ENCODE measurements at places on chromosomes 5 and 9.

- DNase-seq: no peak
Measured at GRCh38 chr9:127968042-127968441, 12.7 kb downstream of the EEIG1 start.

GRCh38 chr9:107896544-107896943 is 407.0 kb upstream of the KLF4 start:
- no peak for DNase-seq

- no peak for DNase-seq
Measured at GRCh38 chr5:78574131-78574673, 74.4 kb downstream of the LHFPL2 start.

GRCh38 chr5:157915638-157916037 is 56.7 kb upstream of the CLINT1 start:
- no peak for DNase-seq

GRCh38 chr9:124454791-124455443 is 4.7 kb downstream of the ADGRD2 start:
- no peak for DNase-seq

DNA sequence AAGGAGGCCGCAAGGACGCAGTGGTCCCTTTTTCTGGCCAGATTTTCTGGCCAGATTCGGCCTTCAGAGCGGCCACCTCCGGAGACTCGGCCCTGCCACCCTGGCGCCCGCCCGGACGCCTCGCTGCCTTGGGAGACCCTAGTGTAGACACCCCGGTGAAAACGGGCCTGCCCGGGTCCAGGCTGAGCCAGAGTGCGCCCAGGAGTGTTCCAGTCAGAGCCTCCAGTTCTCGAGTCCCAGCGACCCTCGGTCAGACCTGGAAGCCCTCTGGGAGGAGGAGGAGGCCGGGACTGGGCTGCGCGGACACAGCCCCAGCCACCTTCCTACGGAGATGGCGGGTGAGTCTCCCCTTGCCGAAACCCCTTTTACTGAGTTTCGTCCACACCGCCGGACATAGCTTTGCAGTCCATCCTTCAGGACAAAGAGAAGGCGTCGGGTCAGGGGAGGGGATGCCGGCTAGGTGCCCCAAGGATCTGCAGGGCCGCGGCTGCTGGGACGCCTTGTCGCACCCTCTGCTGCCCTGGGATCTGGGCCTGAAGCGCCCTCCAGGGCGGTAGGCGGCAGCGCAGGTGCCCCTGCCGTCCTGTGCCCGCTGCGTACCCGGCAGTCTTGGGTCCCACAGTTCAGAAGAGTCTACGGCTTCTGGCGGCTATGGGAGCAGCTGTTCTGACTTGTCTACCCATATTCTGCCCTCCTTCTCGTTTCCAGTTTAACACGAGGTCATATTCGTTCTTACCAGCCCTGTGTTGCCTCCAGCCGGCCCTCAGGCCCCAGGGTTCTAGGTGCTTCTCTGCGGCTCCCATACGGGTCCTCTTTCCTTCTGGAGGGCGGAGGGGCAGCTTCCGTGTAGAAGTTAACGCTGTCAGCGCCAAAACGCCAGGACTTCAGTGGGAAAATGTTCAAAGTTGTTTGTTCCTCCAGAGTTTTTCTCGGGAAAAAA is 1771.7 kb upstream of the CDH9 start:
- DNase-seq: no peak

DNA sequence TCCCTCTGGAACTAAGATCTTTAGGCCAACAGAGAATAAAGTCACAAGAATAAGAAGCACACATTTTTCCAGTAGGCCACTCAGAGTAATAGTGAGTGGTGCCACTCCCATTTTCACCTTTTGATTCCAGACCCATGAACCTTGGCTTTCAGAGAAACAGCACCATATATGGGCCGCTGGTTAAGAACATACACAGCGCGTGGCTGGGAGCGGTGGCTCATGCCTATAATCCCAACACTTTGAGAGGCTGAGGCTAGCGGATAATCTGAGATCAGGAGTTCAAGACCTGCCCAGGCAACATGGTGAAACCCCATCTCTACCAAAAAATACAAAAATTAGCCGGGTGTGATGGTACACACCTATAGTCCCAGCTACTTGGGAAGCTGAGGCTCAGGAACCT is 15.6 kb upstream of the PTGES start:
- no peak for DNase-seq

DNA sequence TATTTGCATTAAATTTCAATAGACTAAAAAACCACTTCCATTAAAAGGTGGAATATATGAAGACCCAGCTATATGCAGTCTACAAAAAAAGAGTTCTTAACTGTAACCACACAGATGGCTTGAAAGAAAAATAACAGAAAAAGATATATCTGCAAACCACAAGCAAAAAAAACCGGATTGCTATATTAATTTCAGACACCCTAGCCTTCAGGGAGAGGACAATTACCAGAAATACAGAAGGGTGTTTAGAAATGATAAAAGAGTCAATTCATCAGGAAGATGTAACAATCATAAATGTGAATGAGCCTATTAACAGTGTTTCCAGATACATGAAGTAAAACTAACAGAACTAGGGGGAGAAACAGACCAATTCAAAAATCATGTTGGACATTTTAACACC is 56.9 kb upstream of the SMIM23 start:
- no peak for DNase-seq

DNA sequence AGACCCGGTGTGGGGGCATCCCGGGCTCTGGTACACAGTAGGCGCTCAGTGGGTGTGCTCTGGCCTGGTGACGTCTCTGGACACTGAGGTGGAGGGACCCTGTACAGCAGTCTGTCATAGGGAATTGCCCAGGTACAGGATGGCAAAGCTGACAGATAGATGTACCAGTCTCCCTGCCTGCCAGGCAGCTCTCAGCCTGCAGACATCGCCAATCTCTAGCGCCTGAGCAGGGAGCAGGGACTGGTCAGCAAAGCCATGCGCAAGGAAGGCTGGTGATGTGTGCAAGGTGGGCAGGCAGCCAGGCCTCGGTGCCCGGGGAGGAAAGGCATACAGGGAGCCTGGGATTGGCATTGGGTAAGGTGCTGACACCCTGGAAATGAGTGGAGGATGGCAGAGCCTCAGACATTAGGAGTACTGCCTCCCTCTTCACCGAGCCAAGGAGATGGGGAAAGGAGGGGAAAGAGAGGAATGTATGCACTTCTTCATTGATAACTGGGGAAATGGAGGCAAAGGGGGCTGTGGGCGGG is 33.9 kb upstream of the BRD3 start:
- no peak for DNase-seq

- no peak for DNase-seq
Measured at GRCh38 chr5:11261241-11261640, 500.2 kb upstream of the DAP start.

DNA sequence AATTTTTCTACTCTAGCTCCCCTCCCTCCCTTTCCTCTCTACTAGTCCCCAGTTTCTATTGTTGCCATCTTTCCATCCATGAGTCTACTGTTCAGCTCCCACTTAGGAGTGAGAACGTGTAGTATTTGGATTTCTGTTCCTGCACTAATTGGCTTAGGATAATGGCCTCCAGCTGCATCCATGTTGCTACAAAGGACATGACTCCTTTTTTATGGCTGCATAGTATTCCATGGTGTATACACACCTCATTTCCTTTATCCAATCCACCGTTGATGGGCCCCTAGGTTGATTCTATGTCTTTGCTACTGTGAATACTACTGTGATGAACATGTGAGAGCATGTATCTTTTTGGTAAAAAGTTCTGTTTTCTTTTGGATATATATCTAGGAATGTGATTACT is 138.9 kb upstream of the MSX2 start:
- DNase-seq: no peak

- no peak for DNase-seq
Measured at GRCh38 chr5:41878643-41879478, 8.6 kb upstream of the OXCT1 start.

DNA sequence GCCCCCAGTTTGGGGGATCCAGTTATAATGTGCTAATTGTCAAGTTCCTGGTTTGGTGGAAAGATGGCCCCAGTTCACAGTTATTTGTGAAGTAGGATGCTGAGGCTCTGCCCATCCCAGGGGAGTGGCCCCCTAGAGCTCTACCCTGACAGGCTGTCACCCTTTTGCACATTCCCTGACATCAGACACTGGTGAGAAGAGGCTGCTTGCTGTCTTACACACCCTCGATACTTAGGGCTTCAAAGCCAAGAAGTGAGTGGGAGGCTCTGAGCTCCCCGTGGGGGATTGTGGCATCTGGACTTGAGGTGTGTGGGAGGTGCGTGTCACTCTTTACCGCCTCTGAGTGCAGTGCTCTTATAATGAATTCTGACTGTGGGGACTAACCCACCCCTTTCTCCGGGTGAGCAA is 168.5 kb downstream of the DOCK2 start:
- peak; percentile 21 for DNase-seq

DNA sequence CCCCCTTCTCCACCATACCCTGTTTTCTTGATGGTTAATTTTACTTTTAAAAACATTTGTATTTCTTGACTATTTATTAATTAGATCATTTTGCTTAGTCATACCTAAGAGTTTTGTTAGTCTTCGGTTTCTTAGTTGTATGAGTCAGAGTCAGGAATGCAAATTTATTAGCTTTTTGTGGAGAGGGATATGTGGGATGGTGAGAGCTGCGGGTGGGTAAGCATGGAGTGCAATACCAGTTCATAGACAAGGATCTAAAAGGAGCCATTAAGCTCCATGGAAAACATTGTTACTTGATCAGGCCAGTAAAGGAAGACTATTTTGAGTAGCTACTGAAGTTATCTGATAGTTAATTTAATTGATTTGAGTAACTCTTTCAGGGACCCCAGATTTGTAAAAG is 77.5 kb downstream of the ZSWIM6 start:
- no peak for DNase-seq

DNA sequence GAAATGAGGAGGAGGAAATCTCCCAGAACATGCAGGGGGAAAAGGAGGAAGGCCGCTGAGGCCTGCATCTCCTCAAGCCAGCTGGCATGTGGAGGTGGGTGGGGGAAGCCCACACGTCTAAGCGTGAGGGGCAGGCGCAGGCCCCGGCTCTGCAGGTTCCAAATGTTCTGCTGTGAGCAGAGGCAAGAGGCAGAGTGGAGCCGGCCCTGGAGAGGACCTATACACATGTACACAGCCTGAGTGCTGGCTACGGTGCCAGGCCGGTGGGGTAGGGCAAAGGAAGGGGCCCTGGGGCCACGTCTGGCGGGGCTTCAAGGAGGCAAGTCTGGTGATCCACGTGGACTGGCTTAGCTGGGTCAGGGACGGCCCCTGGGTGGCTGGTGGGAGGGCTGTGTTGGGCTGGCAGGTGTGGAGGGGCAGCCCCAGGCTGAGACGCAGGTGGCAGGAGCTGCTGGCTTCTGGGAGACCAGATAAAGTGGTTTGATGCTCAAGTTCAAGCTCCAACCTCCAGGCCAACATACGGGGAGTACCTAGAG is 26.4 kb downstream of the LPCAT1 start:
- no peak for DNase-seq

- DNase-seq: no peak
Measured at GRCh38 chr5:125384071-125384470, 637.6 kb upstream of the ZNF608 start.

DNA sequence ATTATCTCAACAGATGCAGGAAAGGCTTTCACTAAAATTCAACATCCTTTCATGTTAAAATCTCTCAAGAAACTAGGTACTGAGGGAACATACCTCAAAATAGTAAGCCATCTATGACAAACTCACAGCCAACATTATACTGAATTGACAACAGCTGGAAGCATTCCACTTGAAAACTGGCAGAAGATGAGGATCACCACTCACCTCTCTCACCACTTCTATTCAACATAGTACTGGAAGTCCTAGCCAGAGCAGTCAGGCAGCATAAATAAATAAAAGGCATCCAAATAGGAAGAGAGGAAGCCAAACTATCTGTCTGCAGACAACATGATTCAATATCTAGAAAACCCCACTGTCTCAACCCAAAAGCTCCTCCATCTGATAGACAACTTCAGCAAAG is 203.6 kb upstream of the GRAMD2B start:
- DNase-seq: no peak

GRCh38 chr9:89351584-89352300 is 33.4 kb downstream of the SECISBP2 start:
- no peak for DNase-seq

DNA sequence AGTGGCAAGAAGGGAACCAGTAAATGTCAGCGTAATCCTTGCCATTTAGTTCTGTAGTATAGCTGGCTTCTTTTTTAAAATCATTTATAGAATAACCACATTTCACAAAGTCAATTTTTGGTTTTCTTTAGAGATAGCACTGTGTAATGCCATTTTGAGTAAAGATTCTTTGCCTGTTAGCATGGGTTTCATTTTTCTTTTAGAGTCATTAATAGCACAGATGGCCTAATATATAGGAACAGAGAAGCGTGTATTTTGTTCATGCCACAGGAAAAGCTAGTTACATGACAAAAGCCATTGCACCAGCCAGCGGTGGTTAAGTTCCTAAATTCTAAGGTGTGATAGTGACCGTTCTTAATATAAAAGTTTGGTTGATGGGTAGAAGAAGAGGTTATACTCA is 1363.9 kb downstream of the MAT2B start:
- no peak for DNase-seq

GRCh38 chr5:109125755-109126429 is 283.9 kb downstream of the PJA2 start:
- DNase-seq: no peak

GRCh38 chr5:83547161-83547560 is 75.6 kb downstream of the VCAN start:
- no peak for DNase-seq

GRCh38 chr9:134663753-134664415 is 22.3 kb downstream of the COL5A1 start:
- no peak for DNase-seq

DNA sequence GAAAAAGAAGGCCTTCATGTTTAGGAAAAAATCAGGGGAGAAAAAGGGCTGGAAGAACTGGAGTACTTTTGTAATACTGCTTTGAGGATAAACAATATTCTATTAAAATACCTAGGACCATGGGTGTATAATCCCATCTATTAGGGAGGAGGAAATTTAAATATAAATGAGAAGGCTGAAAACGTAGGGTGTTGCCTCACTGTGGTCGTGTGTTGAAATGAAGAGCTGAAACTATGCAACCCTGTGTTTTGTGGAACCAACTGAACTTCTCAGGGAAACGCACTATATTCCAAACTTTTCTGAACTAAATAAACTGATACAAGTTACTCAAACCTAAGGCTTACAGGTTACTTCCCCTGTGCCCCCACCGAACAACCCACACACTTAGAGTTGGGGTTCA is 4.5 kb upstream of the CNTLN start:
- no peak for DNase-seq

GRCh38 chr5:108655750-108656450 is 91.8 kb upstream of the FER start:
- no peak for DNase-seq

GRCh38 chr5:175922192-175922885 is 45.8 kb downstream of the THOC3 start:
- no peak for DNase-seq

GRCh38 chr9:98808411-98808815 is 943 bp downstream of the GALNT12 start:
- no peak for DNase-seq

GRCh38 chr9:86830356-86830755 is 117.0 kb downstream of the GAS1 start:
- no peak for DNase-seq

DNA sequence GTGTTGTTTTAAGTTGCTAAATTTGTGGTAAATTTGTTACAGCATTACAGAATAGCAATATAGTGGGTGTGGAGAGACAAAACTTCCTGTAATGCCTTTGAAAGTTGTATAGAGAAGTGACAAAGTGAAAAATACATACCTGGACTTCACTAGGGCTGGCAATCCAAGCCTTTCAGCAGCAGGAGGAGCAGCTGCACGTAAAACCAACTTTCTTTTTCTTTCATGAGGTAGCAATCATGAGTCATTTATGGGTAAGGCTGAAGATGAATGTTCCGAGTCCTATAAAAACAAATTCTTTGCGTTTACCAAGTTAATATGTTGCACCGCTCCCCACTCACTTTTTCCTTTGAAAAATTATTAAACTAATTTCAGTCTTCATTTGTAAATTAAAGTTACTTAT is 1138.2 kb downstream of the TAF11L14 start:
- no peak for DNase-seq

All from stimulated activated CD8-positive, alpha-beta memory T cell treated with anti-CD3 and anti-CD28 coated beads, Interleukin-15, amount 100 ng/mL, for 4 hours (primary cell).